IMR-90 (cell line): ENCODE measurements at places on chromosomes 6 and 20.

GRCh38 chr20:10771435-10772140 is 97.8 kb upstream of the JAG1 start:
- peak; percentile 38 for DNase-seq

DNA sequence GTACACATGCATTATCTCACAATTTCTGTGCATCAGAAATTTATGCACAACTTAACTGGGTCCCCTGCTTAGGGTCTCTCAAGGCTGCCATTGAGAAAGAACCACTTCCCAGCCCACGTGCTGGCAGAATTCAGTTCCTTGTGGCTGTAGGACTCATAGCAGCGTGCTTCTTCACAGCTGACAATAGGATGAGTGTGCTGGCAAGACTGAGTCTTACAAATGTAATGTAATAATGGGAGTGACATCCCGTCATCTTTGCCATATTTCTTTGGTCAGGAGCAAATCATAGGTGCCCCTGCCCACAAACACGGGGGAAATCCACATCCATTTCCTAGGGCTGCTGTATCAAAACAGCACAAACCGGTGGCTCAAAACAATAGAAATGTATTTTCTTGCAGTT is 77.4 kb downstream of the FIG4 start:
- DNase-seq = peak; percentile 66

GRCh38 chr6:108186226-108186625 is 20.4 kb downstream of the NR2E1 start:
- DNase-seq = no peak

DNA sequence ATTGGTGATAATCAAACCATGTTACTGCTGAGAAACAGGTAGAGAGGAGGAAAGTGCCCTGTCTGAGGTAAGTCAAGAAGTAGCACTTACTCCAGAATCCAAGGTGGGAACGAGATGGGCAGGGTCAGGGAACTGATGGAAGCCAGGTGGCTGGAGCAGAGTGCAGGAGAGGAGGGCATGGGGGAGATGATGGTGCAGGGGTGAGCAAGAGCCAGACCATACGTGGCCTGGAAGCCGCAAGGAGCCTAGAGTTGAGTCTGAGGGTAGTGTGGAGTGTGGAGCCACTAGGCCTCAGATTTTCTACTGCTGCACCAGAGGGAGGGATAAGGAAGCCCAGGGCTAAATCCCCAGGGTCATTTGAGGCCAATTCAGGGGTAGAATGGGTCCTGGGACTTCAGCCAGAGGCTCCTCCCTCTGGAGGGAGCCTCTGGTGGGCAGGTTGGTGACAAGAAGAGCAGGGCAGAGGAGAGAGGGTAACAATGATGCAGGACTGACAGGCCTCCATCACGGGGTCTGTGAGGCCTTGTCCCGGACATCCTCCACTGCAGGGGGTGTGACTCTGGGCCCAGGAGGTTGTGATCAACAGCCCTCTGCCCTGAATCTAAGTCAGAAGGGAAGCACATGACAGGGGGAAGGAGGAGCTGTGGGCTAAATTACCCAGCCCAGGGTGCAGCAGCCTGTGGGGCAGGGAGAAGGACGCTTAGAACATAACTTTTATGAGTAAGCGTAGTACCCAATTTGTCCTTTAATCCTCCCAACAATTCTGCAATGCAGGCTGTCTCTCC is 28.7 kb downstream of the COX4I2 start:
- no peak for DNase-seq

DNA sequence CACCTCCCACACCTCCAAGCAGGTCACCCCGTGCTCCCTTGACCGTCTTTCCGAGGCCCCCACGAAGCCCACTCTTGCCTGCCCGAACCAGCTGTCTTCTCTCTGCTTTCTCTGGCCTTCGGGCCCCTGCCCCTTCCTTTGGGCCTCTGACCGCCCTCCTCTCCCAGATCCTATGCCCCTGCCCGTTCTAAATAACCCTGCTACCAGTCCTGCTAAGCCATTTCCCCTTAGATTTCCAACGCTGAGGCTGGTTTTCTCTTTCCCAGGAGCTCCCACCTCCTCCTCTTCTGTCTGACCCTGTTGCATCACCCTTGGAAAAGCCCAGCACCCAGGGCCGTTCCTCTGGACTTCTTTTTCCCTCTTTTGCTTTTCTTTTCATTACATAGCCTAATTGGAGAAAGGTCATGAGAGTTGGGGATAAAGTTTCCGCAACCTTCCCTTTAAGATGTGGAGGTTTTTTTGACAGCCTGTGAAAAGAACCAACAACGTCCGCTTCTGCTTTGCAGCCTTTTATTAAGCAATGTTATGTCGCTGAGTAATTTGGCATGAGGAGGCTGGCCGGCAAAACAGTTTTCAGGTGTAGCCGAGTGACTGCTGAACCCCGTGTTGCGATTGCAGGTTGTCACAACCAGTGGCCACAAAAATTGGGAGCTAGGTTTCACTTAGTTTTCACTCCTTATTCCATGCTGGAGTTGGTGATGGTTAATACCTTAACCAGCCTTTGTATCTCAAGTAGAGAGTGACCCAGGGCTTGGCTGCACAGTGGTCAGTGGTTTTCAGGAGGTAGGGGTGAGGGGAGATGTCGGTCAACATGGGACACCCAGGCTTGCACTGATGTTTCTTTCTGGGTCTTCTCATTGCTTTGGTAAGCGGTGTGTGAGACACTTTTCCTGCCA is 970 bp downstream of the BLTP3A start:
- peak; percentile 55 for DNase-seq

DNA sequence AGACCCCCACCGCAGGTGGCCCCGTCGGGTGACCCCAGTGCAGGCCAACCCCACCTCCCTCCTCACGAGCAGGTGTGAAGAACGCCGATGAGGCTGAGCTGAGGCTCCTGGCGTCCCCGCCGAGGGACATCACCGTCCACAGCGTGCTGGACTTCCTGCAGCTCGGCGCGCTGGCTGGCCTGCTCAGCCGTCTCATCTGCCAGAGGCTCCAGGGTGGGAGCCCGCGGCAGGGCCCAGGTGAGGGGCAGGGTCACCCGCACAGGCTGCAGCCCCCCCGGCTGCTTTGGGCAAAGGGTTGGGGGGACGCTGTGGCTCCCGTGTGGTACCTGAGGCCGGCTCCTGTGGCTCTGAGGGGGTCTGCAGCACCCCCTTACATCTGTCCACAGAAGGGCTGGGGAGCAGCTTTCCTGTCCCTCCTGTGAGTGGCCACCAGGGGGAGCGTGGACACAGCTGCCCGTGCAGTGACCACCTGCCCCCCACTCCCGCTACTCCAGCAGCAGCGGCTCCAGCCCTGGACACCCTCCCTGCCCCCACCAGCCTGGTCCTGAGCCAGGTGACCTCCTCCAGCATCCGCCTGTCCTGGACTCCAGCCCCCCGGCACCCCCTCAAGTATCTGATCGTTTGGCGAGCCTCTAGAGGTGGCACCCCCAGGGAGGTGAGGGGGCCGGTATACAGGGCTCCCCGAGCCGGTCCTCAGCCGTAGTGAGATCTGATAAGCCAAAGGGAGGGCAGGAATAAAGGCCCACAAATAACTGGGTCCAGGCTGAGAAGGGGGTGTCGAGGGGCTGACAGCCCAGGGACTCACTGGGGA is 16.5 kb downstream of the COL20A1 start:
- peak; percentile 24 for DNase-seq
